ENCODE measurements at places on chromosomes 11 and 22. TPM values are rescaled to one million over a fixed set of nuclear protein-coding genes. Genes with fewer than 3 reads are reported as not detected.

DNA sequence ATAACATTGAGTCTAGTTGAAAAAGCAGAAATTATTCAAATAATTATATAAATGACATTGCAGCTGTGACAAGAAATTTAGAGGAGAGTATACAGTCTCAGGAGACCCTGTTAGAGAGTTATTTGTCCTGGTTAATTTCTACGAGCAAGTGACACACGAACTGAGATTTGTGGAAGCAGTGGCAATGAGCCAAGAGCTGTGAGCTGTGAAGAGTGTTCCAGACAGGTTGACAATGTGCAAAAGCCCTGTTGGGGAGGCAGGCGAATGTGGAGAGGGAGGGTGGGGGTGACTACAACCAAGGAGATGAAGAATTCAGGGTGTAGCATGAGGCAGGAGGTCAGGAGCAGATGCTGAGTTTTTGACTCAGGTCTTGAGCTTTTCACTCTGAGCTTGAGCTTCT lies 620.2 kb upstream of the TENM4 start:
- H3K27ac ChIP-seq: no peak overlapping the region
- H3K36me3 ChIP-seq: no peaks in the 10 kb centered on the region
- no peak for DNase-seq
- no peak overlapping the region for H3K4me3 ChIP-seq
- no peaks in the 10 kb centered on the region for H3K4me1 ChIP-seq

DNA sequence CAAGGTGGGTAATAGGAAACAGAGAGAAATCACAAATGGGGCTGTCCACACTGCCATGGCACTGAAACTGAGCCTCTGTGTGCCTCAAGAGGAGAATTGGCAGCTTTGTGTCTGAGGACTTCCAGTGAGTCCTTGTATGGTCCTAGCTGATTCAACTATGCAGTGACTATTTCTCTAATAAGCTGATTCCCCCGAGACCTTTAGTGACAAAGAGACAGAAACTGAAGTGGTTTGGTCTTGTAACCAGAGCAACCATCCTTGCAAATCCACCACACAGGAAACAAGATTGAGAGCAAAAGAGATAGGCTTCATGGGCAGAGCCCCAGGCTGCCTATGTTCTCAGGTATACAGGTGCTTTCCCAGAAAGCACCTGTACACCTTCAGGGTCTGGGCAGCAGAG lies 1038.5 kb downstream of the NTM start:
- no peaks in the 10 kb centered on the region for H3K4me1 ChIP-seq
- DNase-seq: no peak
- H3K27me3 ChIP-seq: no peaks in the 10 kb centered on the region
- H3K4me3 ChIP-seq: no peak overlapping the region
- H3K36me3 ChIP-seq: no peaks in the 10 kb centered on the region

GRCh38 chr11:63873311-63873710 lies 34.4 kb downstream of the MARK2 start:
- H3K4me1 ChIP-seq: peaks cover 46% of the 10 kb centered on the region
- H3K36me3 ChIP-seq: no peaks in the 10 kb centered on the region
- H3K4me3 ChIP-seq: no peak overlapping the region
- no peaks in the 10 kb centered on the region for H3K27me3 ChIP-seq
- no peak for DNase-seq
- H3K27ac ChIP-seq: peak overlapping the region; percentile 51

DNA sequence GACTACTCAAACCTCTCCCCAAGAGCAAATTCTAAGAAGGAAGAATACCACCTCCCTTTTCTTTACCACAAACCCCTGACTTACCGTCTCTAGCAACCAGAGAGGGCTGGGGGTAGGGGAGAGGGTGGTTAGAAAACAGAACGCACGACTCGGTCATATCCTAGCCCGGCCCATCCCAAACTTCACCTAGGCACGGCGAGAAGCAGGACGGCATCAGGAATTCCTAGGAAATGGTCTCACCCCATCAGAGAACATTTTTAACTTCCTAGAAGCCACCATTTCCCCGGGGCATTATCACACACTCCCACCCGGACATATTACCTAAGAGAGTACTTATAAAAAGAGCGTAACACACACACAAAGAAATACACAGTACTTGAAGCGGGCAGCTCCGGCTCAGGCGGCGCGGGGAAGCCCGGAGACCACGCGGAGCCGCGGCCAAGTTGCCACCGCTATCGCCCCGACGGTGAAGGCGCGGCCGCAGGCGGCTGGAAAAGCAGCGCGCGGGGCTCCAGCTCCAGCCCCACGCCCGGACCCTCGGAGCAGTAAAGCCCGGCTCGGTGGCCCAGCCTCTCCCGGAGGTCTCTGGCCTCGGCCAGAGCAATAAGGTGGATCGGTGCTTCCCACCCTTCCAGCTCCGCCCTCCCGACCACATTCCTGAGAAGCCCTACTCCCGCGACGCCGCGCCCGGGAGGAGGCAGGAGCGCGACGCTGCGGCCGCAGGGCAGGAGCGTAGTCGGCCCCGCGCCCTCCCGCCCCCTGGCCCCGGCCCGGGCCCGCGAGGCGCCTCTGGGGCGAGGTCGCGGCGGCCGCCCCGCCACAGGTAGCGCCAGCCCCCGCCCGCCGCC lies 878 bp downstream of the RRAS2 start:
- H3K27ac ChIP-seq: peak overlapping the region; percentile 62
- no peaks in the 10 kb centered on the region for H3K27me3 ChIP-seq
- H3K4me3 ChIP-seq: peak overlapping the region; percentile 59
- DNase-seq: peak; percentile 61
- no peaks in the 10 kb centered on the region for H3K36me3 ChIP-seq

- no peak overlapping the region for H3K4me3 ChIP-seq
- H3K4me1 ChIP-seq: no peaks in the 10 kb centered on the region
- no peak overlapping the region for H3K27ac ChIP-seq
- no peak for DNase-seq
- no peaks in the 10 kb centered on the region for H3K27me3 ChIP-seq
Measured at GRCh38 chr11:16242806-16243205, 113.5 kb downstream of the SOX6 start.

Gene TSPAN18
- 130 TPM for polyA plus RNA-seq
